ENCODE measurements at places on chromosomes 16 and 17.

DNA sequence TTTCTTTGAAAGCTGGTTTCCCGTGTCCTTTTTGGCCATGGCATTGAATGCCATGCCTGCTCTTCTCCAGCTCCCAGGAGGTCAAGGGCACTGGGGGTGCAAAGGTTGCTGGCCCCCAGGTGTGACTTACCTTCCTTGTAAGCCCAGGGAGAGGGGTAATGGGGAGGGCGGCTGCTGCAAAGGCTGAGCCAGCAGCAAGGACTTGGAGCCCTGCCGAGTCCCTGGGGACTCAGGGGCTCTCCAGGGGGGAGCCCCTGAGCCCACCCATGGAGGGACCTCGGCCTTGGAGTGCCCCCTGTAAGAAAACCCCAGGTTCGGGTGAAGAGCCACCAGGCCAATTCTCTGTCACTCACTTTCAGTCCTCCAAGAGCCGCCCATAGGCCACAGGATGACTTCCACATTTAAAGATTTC, 5.9 kb upstream of the CCL22 start:
- no peak for DNase-seq

- no peak for DNase-seq
Observed at GRCh38 chr17:74607221-74607620, 15.1 kb upstream of the CD300LD start.

GRCh38 chr17:56536766-56537165, 56.7 kb upstream of the NOG start:
- DNase-seq: no peak

DNA sequence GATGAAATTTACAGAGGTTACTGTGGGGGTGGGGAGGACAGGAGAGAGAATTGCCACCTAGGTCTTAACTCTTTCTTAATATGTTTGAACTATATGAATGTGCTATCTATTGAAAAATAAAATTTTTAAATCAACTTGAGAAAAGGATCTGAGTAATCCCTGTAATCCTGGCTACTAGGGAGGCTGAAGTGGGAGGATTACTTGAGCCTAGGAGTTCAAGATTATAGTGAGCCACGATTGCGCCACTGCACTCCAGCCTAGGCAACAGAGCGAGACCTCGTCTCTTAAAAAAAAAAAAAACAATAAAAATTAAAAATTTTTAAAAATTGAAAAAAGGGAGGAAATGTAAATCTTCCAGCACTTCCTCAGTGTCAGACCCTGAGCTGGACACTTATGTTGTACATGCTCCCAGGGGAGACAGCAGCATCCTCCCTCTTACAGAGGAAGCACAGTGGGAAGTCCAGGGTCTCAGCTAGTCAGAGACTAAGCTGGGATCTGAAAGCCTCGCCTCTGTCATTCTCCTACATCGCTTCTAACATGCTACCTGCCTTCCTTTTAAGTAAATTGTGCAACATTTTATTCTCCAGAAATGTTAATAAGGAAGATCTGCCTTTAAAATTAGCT, 21.9 kb downstream of the PMM2 start:
- DNase-seq: no peak

DNA sequence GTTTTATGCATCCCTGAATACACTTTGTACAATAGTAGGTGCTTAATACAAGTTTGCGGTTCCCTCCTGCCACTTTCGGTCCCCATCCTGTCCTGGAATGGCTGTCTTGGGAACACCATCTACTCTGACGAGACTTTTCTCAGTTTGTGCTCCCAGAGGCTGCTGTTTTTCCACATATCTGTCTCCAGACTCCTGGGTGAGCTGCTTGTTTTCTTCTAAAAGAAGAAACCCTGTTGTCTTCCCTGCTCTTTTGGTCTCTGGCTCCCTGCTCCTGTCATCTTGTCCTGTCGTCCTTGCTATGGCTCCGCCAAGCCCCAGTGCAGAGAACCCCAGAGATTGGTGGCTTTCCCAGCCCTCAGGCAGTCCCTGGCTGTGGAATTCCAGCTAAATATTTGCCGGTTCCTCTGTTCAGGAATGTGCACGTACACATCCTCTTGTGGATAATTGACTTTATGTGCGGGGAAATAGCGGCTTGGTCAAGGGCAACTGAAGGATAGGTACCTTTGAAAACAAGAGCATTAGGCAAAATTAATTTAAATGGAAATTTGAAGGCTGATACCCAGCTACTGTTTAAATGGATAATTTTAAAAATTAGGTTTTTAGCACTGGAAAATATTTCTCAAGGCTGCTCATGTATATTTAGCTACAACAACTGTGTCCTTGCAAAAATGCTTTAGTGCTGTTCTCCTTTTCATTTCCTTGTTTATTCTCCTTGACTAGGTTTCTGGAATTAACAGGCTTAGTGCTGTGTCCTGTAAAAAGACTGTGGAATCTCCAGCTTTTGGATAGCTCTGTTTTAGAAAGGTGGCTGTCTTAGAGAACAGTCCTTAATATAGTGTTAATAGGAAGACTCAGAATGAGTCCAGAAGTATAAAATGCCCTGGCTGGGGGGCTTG, 50.2 kb upstream of the SLC12A3 start:
- no peak for DNase-seq

- DNase-seq: no peak
Observed at GRCh38 chr16:20763461-20764232, at the start of gene ACSM3. Gene ACSM3, plus strand, starts transcription at chr16:20764014. Its CDS starts 6,021 bp downstream, at chr16:20770035.

DNA sequence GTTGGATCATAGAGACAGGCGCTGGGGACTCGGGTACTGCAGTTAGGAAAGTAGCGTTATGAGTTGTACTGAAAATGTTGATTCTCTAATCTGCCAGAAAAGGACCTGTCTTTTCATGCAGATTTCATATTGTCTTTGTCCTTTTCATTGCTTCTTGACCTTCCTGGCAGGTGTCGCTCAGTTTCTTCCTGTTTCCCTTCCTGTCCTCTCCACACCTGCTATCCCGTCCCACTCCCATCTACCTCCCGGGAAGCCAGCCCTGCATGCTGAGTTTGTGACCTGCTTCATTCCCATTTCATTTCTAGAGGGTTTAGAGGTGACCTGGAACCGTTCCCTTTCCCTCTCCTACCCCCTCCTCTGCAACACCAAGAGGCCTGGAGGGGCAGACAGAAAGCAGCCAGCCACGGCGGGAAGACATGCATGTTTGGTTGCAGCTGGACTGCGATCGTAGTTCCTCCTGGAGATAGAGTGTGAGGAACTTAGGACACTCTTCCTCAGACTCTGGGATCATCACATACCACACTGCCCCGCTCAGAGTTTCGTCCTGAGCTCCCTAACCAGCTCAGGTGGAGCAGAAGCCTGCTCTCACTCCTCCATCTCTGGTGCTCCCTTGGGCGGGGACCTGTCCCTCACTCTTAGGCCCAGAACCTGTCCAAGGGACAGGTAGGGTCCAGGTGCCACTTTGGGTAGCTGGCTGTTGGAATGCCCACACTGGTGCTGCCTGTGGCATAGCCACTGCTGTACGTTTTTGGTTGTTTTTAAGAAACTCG, 23.9 kb upstream of the ARHGAP23 start:
- DNase-seq: no peak

DNA sequence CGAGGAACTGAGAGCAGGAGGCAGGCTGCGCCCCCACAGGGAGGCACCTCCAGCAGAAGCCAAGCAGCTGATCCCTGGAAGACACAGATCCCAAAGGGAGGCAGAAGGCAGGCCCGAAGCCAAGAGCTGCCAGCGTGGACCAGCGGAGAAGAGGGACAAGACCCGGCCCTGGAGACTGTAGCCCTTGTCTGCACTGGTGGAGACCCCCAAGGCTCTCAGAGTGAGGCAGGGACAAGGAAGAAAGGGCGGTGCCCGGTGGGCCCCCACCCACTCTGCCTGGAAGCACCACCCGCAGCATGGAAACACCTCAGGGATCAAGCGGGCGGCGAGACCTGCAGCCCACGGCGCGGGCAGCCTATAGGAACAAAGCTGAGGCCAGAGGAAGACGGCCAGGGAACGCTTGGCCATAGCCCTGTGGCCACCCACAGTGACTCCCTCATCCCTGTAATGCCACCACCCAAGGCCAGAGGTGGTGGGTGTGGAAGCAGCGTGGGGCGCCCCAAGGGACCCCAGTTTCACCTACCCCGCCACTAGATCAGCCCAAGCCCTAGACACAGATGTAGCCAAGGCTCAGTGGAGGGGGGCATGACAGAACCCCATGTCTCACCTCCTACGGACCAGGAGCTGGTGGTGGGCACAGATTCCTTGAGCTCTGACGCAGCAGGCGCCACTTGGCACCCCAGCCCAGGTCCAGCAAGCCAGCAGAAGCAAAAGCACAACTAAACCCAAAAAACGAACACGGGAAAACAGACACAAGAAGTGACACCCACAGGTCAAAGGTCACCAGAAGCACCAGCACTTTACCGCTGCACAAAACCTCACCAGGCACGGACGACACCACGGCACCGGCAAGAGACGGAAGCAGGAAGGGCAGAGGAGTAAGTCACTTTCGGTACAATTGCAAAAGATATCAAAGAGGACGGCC, 2.9 kb upstream of the SIRT7 start:
- DNase-seq: no peak

- no peak for DNase-seq
Observed at GRCh38 chr16:73277071-73277470, 229.1 kb upstream of the ZFHX3 start.

DNA sequence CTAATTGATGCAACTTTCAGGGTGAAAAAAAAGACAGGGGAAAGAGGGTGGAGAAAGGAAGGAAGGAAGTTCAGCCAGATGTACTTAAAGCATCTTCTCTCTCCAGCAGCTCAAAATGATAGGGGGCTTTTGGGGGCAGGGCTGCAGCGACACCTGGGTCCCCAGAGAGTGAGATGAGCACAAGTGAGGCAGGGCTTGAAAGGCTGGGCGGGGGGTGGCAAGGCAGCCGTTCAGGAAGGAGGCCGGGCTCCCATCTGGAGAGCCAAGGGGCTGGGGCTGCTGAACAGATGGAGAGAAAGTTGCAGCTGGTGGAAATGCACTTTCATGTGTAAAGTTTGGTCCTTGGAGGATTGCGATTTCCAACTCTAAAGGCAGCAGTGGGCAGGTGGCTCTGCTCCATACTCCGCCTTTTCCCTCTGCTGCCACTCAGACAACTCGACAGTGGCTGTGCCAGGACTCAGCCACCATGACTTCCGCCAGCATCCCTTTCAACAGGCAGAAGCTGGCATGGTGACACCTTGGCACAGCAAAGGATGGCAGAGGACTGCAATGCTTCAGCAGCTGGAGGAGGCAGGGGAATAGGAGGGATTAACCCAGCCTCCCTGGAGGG, 7.7 kb downstream of the SLC35B1 start:
- no peak for DNase-seq

DNA sequence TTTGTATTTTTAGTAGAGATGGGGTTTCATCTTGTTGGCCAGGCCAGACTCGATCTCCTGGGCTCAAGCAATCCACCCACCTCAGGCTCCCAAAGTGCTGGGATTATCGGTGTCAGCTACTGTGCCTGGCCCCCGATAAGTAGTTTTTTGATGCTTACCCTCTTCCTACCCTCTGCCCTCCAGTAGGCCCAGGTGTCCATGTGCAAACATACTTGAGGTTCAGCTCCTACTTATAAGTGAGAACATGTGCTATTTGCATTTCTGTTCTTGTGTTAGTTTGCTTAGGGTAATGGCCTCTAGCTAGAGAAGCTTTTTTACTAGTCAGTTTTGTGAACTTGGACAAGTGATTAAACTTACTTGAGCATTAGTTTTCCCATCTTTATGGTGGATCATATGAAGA, 136.8 kb downstream of the HS3ST4 start:
- no peak for DNase-seq

DNA sequence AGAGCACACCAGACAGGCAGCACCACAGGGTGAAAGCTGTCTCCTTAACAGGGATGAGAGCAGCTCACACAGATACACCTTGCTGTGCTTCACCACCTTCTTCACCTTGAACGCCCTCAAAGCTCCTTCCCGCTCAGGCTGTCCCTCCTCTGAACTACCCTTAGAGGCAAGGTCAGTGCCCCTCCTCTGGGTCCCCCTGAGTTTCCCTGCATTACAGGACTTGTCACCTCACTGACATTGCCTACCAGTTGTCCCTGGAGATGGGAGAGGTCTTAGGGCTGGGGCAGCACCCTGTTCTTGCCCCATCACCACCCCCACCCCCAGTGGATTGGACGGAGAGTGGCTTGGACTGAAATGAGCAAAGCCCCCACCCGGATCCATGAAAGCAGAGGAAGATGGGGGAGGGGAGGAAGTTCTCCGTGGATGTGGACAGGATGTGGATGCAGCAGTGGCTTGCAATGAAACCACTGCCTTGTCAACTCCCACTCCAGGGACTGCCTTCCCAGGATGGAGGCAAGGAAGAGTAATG, 73.2 kb upstream of the CDH5 start:
- no peak for DNase-seq

GRCh38 chr16:74773446-74774222, 986 bp downstream of the FA2H start:
- no peak for DNase-seq

- no peak for DNase-seq
Observed at GRCh38 chr17:16425698-16426659, 10.6 kb downstream of the TRPV2 start.

GRCh38 chr16:57427824-57428223, 19.4 kb downstream of the CIAPIN1 start:
- no peak for DNase-seq

GRCh38 chr17:34865716-34866115, 95.5 kb downstream of the CCT6B start:
- no peak for DNase-seq

DNA sequence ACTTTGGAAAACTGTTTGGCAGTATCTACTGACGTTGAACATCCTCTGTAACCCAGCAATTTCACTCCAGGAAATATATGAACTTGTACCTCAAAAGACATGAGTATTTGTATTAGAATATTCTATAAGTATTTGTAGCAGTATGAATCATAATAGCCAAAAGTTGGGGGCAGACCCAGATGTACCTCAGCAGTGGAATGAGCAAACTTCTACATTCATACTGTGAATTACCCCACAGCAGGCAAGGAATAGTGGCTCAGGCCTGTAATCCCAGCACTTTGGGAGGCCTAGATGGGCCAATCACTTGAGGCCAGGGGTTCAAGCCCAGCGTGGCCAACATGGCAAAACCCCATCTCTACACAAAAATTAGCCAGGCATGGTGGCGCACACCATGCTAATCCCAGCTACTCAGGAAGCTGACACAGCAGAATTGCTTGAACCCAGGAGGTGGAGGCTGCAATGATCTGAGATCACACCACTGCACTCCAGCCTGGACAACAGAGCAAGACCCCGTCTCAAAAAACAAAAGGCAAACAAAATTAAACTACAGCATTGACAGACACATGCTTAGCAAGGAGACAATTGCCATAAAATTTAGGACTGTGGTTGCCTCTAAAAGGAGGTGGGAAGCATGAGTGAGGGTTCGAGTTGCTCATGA, 11.2 kb upstream of the HELZ start:
- DNase-seq: no peak

DNA sequence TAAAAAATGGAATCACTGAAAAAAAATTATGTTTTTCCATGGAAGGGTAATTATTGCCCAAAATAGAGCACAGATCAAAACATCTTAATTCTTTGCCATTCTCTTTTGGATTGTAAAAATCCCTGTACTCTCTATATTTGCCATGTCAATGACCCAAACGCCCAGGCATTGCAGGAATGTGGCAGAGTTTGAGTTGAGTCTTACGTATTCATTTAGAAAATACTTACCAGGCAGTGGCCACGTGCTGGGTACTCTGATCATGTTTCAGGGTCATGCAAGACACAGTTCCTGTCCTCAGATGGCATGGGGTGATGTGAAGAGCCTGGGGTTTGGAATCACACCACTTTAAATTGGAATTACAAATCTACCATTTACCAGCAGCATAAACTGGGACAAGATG, 267.7 kb downstream of the ABCC12 start:
- DNase-seq: no peak

- no peak for DNase-seq
Observed at GRCh38 chr17:81523402-81524038, 4.7 kb upstream of the FSCN2 start.

GRCh38 chr17:48543854-48544348, 1.0 kb downstream of the HOXB2 start:
- no peak for DNase-seq

- DNase-seq: no peak
Observed at GRCh38 chr17:75601057-75601987, 13.7 kb downstream of the MYO15B start.
